Muscle of leg (tissue), 16 donors: ENCODE measurements at places on chromosomes 7 and 10. TPM values are rescaled to one million over a fixed set of nuclear protein-coding genes. Genes with fewer than 3 reads are reported as not detected.

DNA sequence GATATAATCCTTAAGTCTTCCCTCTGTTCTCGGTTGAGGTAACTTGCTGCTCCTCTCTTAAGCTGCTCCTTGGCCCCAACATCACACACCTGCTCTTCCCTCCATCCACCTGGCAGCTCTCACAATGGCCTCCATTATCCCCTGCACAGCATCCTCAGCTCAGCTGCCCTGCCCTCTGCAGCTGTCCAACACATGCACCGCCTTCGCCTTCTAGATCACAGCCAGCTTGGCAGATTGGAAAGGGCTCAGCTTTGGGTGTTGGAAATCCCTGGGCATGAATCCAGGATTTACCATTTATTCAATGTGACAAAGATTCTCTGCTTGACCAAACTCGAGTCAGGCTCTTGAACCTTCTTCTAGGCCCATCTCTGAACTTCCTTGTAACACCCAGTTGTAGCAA, 20.6 kb downstream of the RGR start:
- DNase-seq, result peak; percentile 81
- H3K27ac ChIP-seq, result peak overlapping the region; percentile 72
- H3K4me1 ChIP-seq, result peaks cover 12% of the 10 kb centered on the region
- H3K36me3 ChIP-seq, result no peaks in the 10 kb centered on the region
- no peak overlapping the region for H3K4me3 ChIP-seq
- H3K27me3 ChIP-seq, result peaks cover 5% of the 10 kb centered on the region

- no peak overlapping the region for H3K4me3 ChIP-seq
- no peaks in the 10 kb centered on the region for H3K4me1 ChIP-seq
- DNase-seq, result no peak
- H3K27ac ChIP-seq, result no peak overlapping the region
- H3K36me3 ChIP-seq, result no peaks in the 10 kb centered on the region
- no peaks in the 10 kb centered on the region for H3K27me3 ChIP-seq
Measured at GRCh38 chr7:156496363-156496769, 144.2 kb upstream of the RNF32 start.

DNA sequence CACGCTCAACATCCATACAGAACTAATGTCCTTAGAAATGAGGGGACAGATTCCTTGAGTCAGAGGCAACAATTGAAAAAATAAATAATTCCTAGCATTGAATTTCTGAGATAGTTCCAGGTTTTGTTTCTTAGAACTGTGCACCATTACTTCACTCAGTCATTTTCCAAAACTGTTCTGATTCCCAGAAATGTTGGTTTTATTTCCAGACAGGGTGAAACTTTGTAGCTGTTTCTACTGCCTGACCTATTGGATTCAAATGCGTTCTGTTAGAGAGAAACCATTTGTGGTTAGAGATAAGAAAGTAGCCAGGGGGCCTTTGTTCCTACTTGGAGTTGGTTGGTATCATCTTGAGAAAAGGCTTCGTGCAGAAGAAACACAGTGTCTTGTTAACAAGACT, 8.1 kb upstream of the DEPP1 start:
- peak overlapping the region; percentile 38 for H3K27ac ChIP-seq
- H3K4me1 ChIP-seq, result peaks cover 39% of the 10 kb centered on the region
- peaks cover 61% of the 10 kb centered on the region for H3K36me3 ChIP-seq
- no peak overlapping the region for H3K4me3 ChIP-seq
- peak; percentile 77 for DNase-seq
- H3K27me3 ChIP-seq, result no peaks in the 10 kb centered on the region

ITPRID1 gene
- 0.44 TPM for total RNA-seq
